GM20000 (cell line): ENCODE measurements at places on chromosomes 12 and 14.

- no peak for DNase-seq
These were observed 41.9 kb upstream of the BCL2L14 start for GRCh38 chr12:12028668-12029402.

GRCh38 chr14:37824939-37825712, 229.7 kb downstream of the TTC6 start:
- DNase-seq = no peak

GRCh38 chr14:20998674-20999366, at the start of gene SLC39A2:
SLC39A2 (plus strand) TSS chr14:20999293; CDS start chr14:20999447, 154 bp downstream.
- DNase-seq = no peak

DNA sequence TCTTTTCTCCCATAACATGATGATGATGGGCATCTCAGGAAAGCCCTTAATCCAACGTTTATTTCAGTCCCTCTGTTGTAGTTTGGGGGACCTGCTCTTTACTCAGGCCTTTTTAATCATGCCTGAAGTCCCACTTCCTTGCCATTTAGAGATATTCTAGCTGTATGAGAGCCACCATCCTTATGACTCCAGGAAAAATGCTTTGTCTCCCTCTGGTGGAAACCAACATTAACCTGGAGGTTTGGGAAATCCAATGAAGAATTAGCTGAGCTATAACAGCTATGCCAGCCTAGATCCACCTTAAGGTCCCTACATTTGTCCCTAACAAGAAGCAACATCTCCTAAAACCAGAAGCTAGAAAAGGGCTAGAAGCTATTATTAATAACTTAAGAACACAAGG, 1399.1 kb downstream of the LRFN5 start:
- DNase-seq = no peak

DNA sequence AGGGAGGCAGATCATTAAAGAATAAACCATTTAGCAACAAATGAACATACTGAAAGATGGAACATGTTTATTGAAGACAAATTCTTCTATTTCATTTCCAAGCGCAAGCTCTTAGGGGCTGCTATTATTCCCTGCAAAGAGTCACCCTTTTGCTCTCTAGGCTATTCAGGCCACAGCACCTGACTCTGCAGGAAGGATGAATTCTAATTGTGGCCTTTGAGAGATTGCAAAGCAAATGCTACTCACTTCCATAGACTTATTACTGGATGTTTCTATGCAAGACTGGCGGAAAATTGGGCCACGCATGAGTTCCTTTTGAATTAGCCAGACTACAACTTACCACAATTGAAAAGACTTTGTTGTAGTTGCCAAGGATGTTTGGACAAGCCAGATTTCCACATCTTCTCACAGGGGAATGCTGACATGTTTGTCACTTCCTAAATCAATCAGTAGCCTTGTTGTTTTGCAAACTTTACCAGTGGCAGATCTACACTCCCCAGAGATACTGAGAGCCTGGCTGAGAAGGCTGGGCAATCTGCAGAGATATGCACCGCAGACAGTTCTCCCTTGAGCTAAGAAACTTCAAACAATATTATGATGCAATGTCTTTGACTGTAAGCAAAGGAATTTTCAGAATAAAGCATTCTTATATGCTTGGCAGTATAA, 334.3 kb upstream of the SYT1 start:
- DNase-seq = no peak

- no peak for DNase-seq
These were observed 53.1 kb downstream of the TGFB3 start for GRCh38 chr14:75928690-75929181.

DNA sequence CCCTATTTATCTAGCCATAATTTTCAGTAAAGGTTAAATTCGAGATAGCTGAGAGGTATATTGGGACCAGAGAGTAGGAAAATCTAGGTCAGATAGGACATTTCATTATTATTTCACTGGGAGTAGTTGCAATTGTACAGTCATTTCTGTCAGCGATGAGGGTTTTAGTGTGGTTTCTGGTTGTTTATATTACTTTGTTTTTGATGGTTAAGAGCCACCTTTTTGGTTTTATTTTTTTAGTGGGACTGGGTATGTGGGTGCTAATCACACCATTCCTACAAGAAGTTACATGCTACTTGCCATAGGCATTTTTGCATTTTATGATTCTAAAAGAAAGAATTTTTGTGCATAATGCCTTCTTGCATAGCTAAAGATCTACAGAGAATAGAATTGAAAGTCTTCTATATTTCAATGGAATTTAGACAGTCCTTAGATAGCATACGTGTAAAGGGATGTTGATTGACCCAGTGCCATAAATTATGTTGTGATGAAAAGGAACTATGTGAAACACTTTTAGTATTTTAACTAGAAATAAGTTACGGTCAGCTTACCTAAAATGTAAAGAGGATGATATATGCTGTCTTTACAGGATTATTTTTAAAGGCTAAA, 85.2 kb downstream of the KTN1 start:
- no peak for DNase-seq

DNA sequence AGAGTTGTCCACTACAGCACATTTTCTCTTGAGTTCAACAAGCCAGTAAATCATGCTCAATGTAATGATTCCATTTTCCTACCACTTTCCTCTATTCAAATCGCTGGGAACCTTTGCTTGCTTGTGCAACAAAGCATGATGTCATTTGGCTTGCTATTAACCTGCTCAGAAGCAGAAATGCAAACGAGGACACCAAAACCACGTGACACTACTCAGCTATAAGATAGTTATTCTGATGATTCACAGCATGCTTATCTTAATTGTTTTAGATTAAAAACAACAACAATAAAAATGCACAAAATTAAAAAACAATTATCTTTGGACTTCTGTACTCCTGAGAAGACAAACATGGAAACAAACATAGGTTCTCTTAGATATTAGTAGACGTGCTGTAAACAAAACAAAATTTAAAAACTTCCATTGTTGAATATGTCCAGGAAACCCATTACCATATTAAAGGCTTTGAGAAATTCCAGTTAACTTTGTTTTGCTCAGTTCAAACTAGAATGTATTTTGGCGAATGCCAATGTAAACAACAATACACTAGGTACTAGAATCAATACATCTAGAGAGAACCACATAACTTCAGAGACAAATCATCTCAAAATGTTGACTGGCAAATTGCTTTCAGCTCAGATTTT, 77.5 kb upstream of the KRAS start:
- no peak for DNase-seq

DNA sequence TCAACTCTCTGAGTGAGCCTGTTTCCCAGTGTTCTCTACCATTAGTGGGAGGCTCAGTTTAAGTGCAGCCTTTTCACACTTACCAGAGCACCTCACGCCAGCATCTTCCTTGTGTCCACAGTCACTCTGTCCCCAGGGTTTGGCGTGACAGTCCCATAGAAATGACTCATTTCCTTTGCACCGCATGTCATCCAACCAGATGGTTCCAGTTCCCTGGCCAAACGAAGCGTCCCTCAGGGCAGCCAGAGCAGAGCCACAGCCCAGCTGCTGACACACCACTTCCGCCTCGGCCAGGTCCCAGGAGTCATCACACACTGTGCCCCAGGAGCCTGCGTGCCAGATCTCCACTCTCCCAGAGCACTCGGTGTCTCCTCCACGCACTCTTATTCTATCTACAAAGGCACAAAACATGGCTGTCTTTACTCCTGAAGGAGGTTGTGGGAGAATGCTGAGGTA, 65.4 kb downstream of the ACSM4 start:
- no peak for DNase-seq

DNA sequence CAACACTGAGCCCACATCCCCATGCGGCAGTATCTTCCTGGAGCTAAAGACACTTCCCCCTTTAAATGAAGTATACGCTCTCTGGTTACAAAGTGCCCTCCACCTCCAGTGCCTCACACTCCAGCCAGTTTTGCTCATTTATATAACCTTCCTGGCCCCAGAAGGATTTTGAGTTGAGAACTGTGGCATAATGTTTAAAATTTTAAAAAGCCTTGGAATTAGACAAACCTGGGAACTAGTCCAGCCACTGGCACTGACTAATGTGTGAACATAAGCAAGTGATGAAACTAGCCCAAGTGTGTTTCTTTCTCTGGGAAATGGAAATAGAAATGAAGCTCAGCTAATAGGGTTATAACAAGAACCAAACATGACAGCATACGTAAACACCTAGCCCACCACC, 723.7 kb upstream of the USP15 start:
- DNase-seq = no peak

- DNase-seq = peak; percentile 26
These were observed 3.2 kb downstream of the PRPH start for GRCh38 chr12:49298160-49298559.

DNA sequence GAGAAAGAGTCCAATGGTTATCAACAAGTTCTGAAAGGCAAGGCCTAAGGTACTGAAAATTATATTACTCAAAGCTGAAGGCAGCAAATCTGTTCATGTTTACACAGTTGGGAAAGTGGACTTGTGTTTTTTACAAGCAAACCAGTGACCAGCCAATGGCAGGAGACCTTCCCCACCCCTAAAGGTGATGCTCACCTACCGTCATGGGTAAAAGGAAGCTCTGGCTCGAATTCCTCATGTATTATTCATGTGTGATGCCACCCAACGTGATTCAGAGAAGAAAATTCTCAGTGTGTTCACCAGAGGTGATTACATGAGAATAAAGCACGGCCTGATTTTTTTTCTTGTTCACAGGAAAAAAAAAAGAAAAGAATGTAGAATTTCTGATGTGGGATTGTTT, 1161.2 kb upstream of the SEL1L start:
- DNase-seq = no peak
